ENCODE measurements at places on chromosomes 2 and 18. TPM values are rescaled to one million over a fixed set of nuclear protein-coding genes. Genes with fewer than 3 reads are reported as not detected.

DNA sequence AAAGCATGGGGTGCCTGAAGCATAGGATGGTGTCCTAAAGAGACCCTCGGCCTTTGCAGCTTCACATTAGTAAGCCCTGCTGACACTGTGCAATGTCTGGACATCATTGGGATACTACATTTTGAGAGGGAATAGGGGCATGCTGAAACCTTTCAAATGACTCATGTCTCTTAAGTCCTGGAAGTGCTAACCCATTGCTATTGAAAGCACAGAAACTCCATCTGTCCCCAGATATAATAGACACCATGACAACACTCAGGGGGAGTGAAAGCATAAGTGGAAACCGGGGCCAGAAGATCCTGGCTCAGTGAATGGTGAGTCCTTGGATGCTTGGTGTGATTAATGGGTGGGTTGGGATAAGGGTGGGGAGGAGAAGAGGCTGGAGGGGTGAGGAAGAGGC is 595.5 kb upstream of the ID2 start:
- DNase-seq, result no peak

- no peak for DNase-seq
Observed at GRCh38 chr18:5510135-5510846, 33.5 kb downstream of the EPB41L3 start.

- no peak for DNase-seq
Observed at GRCh38 chr18:79245517-79246001, 150.2 kb upstream of the NFATC1 start.

The RAPH1 gene
- total RNA-seq, result 0.92 TPM

The UBE2E3 gene
- 36.5 TPM for total RNA-seq

DNA sequence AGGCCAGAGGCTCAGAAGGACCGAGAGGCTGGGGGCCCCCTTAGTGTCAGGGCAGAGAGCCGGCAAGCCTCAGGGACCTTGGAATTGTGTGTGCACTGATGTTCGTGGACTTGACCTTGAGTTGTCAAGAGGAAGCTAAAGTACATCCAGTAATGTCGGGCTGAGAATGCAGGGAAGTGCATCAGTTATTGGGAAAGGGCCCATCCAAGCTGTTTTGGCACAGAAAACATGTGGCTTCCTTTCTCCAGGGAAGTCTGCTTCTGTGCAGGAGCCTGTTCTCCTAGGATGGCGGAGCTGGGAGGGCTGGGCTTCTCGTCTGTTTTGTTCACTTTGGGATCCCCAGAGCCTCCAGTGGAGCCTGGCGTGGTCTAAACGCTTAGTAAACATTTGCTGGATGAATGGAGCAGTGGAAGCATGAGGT is 23.7 kb downstream of the ATOH8 start:
- no peak for DNase-seq

DNA sequence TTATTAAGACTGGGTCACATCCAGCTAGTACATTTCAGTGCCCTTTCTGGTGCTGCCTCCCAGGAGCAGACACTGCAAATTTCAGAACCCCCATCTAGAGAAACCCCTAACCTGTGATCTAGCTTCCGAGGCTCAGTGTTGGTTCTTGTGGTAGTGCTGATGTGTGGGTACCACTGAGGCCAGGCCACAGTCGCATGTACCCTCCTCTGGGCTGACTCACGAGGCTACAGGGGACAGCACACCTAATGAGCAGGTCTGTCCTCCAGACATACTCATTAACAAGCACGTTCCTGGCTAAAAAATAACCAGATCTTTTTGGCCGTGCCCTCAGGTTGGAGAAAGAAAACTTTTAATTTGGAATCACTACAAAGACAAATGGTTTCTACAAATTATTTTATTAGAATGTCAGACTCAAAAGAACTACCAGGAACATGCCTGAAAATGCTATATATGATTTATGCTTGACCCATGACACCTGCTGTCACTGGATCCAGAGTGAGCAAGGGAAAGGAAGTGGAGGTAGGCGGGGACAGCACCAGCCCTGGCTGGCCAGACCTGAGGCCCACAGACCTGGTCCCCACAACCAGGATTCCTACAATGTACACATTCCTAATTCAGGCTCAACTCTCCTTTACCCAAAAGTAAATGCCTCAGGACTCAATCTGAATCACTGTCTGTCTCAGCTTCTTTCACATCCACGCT is 8.5 kb downstream of the CIAO1 start:
- DNase-seq, result no peak

DNA sequence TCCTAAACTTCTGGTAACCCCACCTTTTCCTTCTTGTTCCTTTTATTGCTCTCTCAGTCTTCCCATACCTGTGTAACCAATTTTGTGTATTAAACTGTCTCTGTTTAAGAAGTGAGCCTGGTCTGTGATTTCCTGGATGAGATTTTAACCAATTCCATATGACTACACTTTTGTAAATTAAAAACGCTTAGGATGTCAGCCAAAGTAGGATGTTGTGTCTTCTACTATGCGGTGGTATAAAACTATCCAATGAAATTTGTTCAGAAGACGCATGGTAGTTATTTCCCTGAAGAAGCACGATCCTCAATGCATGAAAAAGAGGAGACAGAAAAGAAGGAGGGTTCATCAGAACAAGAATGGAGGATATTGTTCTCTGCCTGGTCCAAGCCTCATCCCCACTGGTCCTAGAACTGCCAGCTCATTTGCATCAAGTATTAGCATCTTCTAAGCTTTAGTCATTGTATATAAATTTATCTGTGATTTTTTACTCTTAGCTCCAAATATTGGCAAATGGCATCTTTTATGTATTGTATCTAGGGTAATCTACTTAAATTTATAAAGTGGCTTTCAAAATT is 127.4 kb downstream of the TGIF1 start:
- DNase-seq, result no peak

- DNase-seq, result no peak
Observed at GRCh38 chr2:195486520-195486919, 170.5 kb upstream of the SLC39A10 start.

GRCh38 chr2:241227594-241227993 is 39.1 kb downstream of the ANO7 start:
- DNase-seq, result peak; percentile 5
